Germinal center (tissue), 1 donor: ENCODE measurements at places on chromosomes 7 and 10.

DNA sequence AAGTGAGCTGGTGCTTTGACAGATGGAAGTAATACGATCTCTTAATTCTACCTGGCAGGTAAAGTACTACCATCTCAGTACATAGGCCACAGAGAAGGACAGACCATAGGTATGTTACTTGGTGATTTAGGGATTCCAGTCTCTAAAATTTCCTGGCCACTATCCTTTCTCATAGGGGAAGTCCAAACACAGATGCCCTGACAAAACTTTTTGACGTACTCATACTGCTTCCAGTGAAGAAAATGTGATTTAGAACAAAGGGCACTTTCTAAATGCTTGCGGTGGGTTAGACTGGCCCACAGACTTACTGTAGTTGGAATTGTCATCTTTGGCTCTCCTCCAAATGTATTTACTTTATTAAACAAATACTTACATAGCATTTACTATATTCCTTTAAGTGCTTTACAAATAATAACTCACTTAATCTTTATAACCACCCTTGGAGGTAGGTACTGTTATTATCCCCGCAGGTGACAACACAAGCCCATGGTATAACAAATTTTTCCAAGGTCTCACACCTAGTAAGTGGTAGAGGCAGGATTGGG is 3.0 kb downstream of the PI4K2A start:
- DNase-seq = no peak

DNA sequence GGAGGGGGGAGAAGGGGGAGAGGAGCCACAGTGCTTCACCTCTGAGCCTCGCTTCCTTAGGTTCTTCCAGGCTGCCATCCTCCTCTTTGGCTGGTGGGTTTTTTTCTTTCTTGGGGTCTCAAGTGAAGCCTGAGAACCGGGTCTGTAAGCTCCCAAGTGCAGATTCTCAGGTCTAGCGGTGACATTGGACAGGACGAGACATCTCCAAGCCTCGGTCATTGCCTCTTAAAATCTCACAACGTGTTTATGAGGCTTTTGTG is 817 bp upstream of the IL15RA start:
- no peak for DNase-seq

GRCh38 chr7:85927226-85927625 is 716.5 kb upstream of the GRM3 start:
- DNase-seq = no peak

GRCh38 chr10:6247041-6247712 is 44.4 kb downstream of the PFKFB3 start:
- no peak for DNase-seq

GRCh38 chr10:31456468-31456867 is 137.5 kb downstream of the ZEB1 start:
- DNase-seq = no peak

DNA sequence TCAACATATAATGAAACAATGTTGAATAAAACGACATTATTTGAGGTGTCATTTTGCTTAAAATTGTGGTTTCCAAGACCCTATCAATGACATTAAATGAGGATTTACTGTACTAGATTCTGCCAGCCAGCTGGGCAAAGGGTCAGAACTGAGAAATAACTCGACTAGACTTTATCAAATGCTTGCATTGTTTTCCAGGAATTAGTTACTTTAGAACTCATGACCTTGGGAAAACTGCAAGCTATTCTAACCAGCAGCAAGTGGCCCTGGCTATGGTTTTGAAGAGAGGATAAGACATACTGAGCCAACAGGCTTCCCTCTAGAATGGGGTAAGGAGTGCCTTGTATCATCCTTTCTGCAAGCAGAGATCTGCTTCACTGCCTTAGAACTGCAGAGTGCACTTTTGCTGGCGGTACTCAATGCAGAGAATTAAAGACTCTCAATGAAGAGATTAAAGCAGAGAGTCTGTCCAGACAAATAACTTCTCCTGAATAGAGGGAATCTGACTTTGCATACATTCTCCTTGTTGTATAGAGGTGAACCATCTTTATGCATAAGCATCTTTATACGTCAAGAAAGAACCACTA is 281.5 kb downstream of the ARL4A start:
- no peak for DNase-seq

- DNase-seq = no peak
These were observed 394.7 kb upstream of the AKR1E2 start for GRCh38 chr10:4431114-4431863.

DNA sequence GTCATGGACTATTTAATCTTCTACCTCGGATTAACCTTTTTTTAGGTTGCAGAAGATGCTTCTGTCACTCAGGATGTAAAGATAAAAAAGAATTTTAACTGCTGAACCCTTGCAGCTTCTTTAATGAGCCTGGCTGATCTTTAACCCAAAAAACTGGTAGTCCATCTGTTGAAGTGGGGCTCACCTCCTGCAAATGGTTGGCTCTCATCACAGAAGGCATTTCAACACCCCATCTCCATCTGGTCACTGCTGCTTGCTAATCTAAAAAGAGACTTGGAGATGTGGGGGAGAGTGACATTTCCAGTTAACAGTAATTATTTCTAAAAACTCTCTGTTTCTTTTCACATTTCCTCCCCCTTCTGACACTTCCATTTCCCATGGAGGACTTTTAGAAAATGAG is 208.6 kb downstream of the LHFPL3 start:
- no peak for DNase-seq

GRCh38 chr7:97390052-97390451 is 272.6 kb downstream of the SDHAF3 start:
- DNase-seq = no peak

DNA sequence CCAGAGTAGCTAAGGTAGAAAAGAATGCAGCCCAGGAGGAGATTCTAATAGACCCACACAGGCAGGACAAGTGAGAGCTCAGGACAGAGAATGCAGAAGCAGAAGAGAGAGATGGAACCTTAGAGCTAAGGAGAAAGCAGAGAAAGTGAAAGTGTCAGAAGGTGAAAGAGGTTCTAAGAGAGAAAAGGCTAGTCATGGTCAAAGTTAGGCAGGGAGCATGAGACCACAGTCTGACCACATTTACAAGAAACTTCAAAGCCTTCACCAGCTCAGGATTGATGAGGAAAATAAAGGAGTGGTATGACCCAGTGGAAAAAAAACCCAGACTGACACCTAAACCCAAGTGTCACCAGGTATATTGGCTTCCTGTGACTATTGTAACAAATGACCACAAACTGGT is 131.8 kb upstream of the WDR11 start:
- DNase-seq = no peak

DNA sequence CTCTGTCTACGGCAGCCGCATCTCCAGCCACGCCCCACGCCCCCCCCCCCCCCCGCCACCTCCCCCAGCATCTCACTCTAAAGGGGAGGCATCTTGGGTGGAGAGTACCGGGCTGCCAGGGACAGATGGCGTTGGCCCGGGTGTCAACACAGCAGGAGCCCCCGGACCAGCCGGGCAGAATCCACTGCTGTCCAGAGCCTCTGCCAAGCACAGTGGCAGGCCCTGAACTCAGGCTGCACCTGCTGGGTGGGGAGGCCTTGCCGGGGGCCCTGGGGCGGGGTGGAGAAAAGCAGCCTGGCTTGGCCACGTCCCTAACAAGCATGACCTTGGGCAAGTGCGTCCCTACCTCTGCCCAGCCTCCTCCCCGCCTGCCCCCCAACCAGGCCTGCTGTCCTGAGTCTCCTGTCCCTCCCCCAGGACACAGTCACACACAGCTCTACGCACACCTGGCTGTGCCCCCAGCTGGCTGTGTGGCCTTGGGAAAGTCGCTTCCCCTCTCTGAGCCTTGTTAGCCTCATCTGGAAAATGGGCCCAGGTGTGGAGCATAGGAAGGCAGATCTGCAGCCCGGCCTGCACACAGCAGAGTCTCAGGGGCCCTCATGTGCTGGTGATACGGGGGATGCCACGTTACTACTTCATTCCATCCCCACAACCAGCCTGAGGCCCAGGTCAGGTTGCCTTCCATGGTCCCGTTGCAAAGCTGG is 45.2 kb downstream of the MICALL2 start:
- DNase-seq = no peak

DNA sequence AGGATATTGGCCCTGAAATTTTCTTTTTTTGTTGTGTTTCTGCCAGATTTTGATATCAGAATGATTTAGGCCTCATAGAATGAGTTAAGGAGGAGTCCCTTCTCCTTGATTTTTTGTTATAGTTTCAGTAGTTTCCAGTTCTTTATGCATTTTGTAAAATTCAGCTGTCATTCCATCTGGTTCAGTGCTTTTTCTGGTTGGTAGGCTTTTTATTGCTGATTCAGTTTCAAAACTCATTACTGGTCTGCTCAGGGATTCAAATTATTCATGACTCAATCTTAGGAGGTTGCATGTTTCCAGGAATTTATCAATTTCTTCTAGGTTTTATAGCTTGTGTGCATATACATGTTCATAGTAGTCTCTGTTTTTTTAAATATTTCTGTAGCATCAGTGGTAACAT is 10.1 kb upstream of the TMEM196 start:
- DNase-seq = no peak

DNA sequence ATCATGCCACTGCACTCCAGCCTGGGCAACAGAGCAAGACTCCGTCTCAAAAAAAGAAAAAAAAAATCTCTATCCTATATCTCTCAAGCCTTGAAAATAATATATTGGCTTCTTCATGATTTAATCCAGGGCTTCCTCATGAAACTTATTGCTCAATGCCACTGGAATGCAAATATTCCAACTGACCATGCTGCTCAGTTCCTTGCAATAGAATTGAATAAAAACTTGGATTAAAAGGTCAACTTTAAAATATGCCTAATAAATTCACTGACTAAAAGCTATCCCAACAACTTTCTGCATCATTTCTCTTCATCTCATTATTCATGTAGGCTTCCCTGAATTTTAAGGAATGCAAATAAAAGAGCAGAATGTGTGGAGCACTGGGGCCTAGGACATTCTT is 42.1 kb upstream of the NOBOX start:
- DNase-seq = no peak

DNA sequence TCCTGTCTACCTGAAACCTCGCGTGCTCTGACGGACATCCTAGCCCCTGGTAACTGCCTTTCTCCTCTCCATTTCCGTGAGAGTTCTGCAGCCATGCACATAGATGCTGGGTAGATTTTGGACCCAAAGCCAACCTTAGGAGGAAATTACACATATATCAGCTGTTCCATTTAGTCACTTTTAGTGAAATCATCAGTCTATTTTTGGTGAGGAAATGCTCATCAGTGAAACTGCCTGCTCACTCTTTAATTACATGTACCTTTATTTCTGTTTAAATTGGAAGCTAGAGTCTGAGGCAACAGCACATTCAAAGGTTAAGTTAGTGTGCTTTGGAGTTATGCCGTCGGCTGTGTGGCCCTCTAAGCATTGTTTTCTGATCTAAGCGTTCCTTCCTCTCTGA is 231.3 kb downstream of the WDR37 start:
- DNase-seq = no peak

DNA sequence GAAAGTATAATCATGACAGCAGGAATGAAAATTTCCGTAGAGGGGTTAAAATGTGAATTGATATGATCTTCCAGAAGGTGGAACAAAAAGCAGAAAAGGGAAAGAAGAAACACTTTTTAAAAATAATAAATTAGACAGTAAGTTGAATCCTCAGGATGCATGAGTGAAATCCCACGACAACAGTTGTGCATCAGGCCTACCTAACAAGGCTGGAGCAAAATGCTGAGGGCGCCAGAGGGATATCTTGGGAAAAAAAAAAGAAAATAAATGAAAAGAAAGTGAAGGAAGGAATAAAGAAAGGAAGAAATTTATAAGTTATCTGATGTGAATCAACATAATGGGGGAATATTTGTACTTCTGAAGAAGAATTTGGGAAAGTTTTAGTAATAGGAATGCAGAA is 13.0 kb upstream of the HUS1 start:
- DNase-seq = no peak

DNA sequence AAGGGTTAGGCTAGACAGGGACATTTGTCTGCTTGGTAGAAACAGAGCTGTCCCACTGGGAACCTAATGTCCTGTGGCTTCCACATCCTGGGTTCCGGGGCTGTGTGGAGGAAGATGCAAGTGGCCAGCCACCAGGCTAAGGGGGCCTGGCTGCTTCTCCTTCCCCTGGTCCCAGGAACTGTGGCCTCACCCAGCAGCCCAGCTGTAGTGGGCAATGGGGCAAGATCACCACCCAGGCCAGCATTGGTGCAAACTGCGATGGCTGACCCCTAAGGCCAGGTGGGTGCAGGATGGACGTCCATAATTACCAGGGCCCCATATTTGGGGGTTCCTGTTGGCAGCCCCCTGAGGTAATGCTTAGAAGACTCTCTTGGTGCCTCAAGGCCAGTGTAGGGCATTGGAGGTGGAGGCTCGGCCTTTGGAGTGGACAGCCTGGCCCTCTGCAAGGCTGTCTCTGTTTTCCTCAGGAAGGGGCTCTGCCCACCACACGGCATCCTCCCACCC is 226.7 kb downstream of the TCF7L2 start:
- no peak for DNase-seq

DNA sequence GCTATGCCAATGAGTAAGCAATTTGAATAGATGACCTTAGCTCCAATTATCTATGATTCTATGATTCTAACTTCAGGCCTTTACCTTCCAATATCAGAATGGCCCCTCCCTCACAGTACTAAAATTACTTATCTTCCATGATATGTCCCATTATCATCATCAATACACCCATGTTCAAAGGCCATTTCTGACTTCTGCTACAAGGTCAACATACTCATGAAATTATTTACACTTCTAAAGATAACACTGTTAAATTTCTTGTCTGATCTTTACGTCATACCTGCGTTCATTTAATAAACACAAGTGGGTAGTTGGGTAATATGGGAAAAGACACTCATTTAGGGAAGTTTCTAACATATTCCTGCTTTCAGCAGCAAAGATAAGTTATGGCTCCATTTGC is 21.2 kb downstream of the IMMP2L start:
- no peak for DNase-seq

GRCh38 chr10:104331208-104331838 is 6.9 kb downstream of the ITPRIP start:
- no peak for DNase-seq

GRCh38 chr7:45591101-45591906 is 17.1 kb downstream of the ADCY1 start:
- no peak for DNase-seq

DNA sequence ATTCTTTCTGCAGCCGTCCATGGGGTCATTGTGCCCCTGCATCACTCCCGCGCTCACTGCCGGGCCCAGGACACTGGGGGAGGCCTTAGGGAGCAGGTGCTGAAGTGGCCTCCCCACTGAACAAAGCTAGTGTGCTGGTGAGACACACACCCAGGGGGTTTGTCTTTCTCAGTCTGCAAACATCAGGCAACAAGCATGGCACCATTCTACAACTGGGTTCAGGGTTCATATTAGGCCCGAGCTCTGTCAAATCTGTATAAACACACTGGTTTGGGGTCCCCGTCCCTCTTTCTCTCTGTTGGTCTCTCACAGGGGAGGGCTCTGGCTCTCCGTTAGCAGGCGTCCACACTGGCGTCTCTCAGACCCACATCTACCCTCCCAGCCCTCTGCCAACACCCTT is 11.1 kb upstream of the PPP2R2D start:
- no peak for DNase-seq

DNA sequence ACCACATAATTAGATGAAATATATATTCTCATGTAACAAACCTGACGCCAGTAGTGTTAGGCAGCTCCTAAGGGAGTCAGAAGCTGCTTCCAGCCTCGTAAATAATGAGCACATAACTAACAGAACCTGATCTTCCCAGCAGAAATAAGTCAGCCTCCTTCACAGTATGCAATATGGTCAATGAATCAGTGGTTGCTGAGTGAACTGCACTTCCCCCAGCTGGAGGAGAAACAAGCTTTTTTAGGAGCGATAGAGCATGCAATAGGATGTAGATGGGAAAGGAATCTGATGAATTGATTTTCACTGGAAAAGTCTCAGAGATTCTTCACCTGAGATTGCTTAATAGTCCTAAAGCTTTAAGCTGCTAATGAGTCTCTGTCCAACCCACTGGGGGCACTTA is 337.2 kb upstream of the LRGUK start:
- no peak for DNase-seq
